Hepatic stellate cell (primary cell): ENCODE measurements at places on chromosomes 12 and 14.
A peak's percentile ranks its signal among the peaks of the same experiment; 100 is the strongest.

GRCh38 chr12:20830456-20830855 is 20.0 kb downstream of the SLCO1B3 start:
- DNase-seq: no peak

GRCh38 chr12:94994312-94994711 is 9.2 kb downstream of the NDUFA12 start:
- peak; percentile 50 for DNase-seq

DNA sequence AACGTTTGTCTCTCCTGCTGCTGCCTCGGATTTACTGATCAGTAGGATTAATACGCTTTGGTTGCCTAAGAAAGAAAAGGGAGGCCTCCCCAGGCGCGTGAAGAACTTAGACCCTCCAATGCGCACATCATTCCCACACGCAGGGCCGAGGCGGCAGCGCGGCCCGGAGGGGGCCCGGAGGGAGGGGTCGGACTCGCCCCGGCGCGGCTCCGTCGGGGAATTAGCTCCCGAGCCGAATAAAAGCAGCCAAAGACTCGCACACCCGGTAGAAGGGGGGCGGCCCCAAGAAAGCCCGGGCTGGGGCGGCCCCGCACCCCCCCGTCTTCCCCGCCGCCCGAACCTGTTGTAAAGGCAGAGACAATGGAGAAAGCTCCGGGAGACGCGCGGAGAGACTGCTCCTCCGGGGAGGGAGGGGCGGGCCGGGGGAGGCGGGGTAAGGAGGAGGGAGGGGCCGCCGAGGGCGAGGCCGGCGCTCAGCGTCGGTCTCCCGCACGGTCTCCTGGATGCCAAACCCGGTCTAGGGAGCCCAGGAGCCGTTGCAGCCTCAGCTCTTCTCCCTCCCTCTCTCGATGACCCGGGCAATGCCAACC is at the start of gene NELL2:
NELL2 (minus strand) TSS at position 362 of the 590 bp plus-strand sequence. CDS start 446 bp downstream, outside the sequence.
- DNase-seq: peak; percentile 29

DNA sequence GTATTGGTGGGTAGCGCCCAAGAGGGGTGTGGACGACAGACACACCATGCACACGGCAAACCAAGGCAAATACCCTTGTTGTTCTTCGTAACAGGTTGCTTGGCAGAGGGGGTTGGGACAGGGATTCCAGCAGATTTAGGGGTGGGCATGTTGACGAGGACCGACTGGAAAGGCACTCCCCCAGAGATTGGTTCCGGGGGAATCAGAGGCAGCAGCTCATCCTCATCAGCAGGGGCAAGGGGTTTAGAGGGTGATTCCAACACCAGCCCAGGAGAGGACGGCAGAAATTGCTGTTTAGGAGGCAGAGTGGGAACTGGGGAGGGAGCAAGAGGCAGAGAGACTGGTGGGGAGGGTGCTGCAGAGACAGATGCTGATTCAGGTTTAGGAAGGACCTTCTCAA is 9.3 kb downstream of the NACA start:
- no peak for DNase-seq

- DNase-seq: no peak
These were observed 69.9 kb downstream of the RBM19 start for GRCh38 chr12:113896194-113896593.

GRCh38 chr12:92143686-92144630 is 1.7 kb downstream of the BTG1 start:
- DNase-seq: peak; percentile 78

GRCh38 chr12:2893007-2893406 is 2.3 kb downstream of the TULP3 start:
- peak; percentile 40 for DNase-seq
